ENCODE measurements at places on chromosomes 2 and 18.

GRCh38 chr18:39297225-39297624, 1731.6 kb upstream of the CELF4 start:
- DNase-seq, result no peak

DNA sequence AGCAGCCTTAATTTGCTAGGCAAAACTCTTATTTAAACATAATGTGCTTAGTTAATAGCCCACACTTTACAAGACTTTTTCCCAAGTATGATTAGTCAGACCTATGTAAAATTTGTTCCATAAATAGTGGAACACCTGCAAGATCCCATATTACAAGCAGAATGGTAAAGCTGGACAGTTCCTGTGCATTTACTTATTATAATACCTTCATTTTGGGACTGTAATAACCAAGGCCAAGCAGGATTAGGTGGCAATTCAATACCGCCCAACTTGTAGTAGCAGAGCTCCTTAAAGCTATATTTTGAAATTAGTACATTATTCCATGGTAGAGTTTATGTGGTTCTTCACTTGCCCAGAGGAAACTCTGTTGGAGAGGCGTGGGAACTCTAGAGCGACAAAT, 431.5 kb upstream of the MMADHC start:
- DNase-seq, result no peak

GRCh38 chr18:57841568-57841967, 38.5 kb upstream of the ATP8B1 start:
- no peak for DNase-seq

DNA sequence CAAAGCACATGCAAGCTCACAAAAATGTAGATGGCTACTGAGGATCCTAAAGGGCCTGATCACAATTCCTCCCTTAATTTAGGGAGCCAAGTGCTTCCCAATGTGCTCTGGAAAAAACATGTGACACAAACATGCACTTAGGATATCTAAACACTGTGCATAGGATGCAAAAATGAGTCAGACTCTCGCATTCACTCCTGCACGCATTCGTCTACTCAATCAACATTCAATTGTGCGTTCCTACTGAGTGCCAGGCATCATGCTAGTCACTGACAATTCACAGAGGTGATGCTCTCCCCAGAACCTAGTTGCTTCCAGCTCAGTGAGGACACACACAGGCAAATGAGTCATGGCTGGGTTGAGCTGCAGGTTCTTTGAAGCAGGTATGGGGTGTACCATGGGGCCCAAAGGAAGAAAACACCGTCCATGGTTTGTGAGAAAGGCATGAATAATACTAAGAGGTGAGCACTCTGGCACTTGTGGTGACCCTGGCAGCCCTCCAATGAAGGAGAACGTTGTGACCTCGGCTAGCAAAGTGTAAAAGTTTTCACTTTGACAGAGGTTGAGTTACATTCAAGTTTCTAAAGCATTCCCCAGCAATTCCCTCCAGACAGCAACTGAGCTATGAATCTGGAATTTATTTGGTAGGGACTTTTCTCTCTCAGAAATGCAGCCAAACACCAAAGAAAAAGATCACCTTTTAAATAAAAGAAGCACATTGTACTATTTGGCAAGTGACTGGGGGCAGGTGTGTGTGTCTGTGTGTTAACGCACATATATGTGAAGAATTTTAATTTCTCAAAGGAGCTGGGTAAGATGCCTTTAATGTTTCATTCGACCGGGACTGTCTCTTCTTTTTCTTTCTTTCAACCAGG, 173.3 kb downstream of the ALPK2 start:
- DNase-seq, result no peak

DNA sequence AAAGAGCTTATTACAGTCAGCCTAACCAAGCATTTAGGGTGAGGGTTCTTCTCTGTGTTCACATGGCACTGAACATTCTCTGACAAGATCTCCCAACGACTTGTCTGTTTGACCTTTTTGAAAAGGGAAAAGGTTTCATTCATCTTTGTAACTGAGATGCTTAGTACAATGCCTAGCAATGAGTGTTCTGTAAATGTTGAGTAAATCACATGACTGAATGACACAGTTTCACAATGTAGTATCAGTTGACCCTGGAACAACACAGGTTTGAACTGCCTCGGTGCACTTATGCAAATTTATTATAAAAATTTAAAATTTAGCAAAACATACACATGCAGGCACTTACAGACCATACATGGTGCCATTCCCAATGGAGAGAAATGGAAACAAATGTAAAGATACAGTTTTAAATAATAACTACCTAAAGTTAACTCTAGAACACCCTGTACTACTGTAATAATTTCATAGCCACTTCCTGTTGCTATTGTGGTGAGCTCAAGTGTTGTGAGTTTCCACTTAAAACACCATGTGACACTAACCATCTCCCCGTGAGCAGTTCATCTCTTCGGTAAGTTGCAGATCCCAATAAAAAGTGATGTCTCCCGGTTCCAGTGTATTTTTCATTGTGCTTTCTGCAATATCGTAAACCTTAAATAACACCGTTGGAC, 34.1 kb upstream of the VWC2L start:
- no peak for DNase-seq

DNA sequence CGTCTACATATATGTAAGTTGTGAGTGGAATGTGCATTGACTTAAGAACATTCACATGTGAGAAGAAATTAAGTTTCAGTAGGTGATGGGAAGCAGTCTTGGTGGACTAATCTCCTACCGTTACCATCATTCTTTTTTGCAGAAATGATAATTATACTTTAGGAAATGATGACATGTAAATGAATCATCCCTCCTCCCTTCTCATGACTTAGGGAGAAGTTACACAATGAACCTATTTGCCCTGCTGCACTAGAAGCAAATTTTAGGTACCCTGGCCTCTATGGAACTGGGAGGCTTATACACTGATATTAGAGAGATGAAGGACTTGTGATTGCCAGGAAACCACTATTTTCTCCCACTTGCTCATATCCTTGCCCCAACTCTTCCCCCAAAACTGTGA, 214.2 kb downstream of the CALCRL start:
- no peak for DNase-seq

DNA sequence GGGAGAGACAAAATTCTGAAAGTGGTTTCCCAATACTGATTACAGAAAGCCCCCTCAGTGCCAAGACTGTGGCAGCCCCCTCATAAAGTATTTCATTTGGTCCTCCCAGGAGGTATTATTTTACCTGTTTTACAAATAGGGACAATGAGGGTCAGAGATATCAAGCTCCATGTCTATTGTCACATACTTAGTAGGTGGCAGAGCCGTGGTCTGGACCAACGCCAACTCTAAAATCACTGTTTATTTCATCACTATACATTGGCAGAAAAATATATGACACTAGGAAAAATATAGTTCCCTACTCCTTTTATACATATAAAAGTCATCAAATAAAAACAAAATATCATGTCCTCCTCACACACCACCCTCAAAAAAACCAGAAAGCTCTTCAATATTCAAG, 68.6 kb downstream of the DHRS9 start:
- no peak for DNase-seq

DNA sequence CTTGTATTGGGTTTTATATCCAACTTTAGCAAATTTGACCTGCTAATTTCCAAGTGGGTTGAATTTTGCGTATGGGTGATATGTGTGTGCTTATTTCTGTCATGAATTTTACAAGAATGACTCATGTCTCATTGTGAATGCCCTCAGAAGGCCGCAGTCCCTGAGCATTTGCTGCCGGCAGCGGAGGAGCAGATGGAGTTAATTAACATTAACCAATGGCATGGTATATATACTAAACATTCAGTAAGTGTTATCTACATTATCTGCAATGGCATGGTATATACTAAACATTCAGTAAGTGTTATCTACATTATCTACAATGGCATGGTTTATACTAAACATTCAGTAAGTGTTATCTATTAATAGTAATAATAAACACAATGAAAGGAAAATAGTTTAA, 90.1 kb downstream of the DOK6 start:
- no peak for DNase-seq

DNA sequence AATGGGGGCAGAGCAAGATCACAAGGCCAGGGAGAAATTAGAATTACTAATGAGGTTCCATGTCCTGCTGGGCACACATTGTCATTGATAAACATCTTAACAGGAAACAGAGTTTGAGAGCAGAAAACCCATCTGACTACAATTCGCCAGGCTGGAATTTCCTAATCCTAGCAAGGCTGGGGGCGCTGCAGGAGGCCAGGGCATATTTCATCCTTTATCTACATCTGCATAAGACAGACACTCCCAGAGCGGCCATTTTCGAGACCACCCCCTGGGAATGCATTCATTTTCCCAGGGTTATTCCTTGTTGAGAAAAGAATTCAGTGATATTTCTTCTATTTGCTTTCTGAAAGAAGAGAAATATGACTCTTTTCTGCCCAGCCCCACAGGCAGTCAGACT, 152.7 kb downstream of the SUCLG1 start:
- no peak for DNase-seq

DNA sequence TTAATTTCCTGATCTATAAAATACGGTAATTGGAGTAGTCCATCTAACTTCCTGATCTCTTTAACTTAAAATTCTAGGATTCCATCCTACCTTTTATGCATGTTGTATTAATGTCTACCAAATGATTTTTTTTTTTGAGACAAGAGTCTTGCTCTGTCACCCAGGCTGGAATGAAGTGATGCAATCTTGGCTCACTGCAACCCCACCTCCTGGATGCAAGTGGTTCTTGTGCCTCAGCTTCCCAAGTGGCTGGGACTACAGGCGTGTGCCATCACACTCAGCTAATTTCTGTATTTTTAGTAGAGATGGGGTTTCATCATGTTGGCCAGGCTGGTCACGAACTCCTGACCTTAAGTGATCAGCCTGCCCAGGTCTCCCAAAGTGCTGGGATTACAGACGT, 47.8 kb downstream of the CFAP36 start:
- DNase-seq, result no peak

GRCh38 chr2:229057976-229058553, 213.0 kb downstream of the PID1 start:
- DNase-seq, result no peak
